ENCODE measurements at places on chromosomes 1 and 21. TPM values are rescaled to one million over a fixed set of nuclear protein-coding genes. Genes with fewer than 3 reads are reported as not detected.
A peak's percentile ranks its signal among the peaks of the same experiment; 100 is the strongest.

DNA sequence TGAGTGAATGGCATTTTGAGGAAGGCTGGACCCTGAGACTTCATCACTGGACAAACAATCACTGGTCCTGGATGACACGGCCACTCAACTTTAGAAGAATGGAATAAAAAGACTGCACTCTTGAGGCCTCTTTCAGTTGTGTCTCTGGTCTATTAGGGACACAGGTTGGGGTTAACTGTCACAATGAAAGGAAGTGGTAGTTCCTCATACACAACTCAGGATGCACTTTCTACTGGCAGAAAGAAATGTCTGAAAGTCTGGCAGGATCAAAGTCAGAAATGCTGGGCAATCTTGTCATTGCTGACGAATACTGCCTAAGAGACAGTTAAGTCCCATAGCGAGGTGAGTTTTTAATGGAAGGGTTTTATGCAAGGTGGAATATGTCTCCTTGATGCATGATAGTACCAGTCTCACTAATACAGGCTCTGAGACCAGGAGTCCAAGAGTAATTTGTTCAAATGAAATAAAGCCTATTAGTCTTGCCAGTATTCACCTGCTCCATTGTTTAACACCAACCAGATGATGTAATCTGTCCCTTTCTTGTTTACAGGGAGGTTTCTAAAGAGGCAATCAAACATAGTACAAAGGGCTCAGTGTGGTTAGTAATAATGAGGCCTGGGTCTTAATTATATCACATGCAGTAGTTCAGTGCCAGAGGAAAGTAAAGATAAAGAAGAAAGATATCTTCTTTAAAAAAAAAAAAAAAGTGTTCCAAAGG is 11.2 kb upstream of the RRP15 start:
- DNase-seq: no peak

DNA sequence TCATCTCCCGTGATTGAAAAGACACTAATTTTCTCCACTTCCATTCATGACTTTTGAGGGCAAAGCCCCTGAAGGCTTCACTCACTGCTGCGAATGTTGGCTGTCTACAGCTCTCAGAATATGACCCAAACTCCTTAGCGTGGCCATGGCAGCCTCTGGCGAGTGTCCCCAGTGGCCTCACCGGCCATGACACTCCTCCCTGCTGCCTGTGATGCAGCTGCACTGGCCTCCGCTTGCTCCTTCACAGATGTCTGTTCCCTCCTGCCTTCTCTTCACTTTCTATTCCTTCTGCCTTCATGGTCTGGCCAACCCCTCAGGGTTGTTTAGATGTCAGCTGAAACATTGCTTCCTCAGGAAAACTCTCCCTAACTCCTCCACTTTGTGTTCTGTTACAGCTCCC is 30.8 kb upstream of the PTPRF start:
- no peak for DNase-seq

DNA sequence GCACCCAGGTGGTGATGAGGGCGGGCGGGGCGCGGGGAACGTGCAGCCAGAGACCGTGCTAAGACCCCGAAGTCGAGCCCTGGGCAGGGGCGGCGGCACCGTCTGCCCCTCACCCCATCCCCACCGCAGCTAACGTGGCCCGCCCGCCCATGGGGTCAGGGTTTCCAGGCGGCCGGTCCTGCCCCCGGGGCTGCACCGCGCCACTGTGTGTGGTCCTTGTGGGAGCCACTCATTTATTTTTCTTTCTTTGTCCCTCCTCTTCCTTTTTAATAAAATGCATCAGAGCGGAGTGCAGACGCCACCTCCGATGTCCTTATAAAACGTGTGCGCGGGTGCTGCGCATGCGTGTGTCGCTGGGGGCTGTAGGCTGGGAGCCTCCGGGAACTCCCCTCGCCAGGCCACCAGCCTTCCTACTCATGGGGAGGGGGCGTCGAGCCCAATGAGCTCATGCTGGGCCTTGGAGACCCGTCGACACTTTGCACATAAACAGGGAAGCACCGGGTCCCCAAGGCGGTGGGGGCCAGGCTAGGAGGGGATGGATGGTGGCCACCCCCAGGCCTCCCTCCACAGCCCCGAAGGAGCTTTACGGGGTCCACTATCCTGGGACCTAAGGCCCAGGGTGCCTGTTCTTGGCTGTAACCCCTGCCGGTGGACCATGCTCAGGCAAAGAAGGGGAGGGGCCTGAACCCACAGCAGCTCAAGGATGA is 59.9 kb downstream of the WNT9A start:
- no peak for DNase-seq

GRCh38 chr1:103459346-103459745 is 66.2 kb upstream of the RNPC3 start:
- DNase-seq: no peak

MFSD2A gene
- 17.9 TPM for polyA plus RNA-seq

DNA sequence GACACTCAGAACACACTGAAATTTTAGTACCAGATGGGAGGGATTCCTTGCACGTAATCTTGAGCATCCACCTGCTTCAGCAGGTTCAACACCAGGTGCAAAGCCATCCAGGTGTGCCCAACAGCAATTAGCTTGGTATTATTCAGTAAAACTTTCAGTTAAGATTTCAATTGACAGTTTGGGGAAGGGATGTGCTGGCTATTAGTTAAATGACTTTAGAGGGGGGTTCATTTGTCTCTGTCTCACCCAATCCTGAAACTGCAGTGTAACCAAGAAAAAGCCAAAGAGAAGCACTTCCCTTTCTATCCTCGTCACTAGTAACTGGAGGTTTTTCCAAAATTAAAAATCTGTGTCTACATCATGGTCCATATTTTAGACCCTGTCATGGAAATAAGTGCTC is 90.9 kb downstream of the PIK3R3 start:
- DNase-seq: no peak

GRCh38 chr1:59032228-59032627 is 248.4 kb upstream of the JUN start:
- no peak for DNase-seq

DNA sequence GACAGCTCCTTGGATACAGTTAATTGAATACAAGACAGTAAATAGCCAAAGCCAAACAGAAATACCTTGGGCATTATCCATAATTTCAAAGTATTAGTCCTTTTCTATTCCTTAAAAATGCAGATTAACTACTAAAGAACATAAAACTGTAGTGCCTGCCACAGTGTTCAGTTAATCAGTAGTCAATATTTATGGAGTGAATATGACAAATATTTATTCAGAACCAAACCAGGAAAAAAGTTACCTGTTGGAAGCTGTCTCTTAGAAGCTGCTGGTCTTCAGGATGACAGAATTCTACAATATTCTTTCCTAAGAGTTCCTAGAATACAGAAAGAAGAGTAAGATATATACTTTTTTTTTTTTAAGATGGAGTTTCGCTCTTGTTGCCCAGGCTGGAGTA is 18.2 kb upstream of the CTSK start:
- DNase-seq: no peak

GRCh38 chr21:26106562-26106961 is 64.0 kb downstream of the APP start:
- no peak for DNase-seq

DNA sequence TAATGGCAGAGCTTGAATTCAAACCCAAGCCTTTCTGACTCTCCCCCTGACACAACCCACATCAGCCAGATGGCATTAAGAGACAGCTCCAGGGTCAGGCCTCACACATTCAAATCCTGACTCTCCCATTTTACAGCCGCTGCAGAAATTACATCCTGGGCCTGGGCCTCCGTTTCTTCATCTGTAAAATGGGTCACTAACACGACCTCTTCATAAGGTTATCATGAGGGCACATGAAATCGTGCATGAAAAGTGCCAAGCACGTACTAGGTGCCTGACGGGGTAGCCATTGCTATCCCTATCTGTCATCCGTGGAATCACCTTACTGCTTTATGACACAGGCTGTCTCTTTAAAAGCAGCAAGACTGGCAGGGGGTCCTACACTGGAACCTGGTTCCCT is 19.8 kb upstream of the CASZ1 start:
- no peak for DNase-seq

- DNase-seq: no peak
These were observed 1265.3 kb upstream of the ADGRL2 start for GRCh38 chr1:80535466-80535865.

LCE2A gene
- not detected for polyA plus RNA-seq

GRCh38 chr21:46000182-46000730 is 18.7 kb downstream of the COL6A1 start:
- DNase-seq: no peak

DNA sequence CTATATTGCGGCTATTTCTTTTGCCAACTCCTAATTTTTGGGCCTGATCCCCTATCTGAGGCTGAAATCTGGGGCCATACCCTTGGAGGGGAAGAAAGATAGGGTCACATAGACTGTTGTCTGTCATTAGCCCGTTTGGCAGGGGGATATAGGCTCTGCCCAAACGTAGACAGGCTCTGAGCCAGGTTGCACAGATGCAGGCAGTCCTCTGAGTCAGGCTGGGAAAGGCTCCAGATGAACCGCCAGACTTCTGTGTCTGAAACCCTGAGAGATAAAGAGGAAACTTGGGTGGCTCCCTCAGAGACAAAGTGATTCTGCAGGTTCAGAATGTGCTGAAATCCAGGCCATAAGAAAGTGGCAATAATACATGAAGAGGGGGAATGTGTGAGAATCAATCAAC is 4.0 kb upstream of the CAP1 start:
- DNase-seq: peak; percentile 59

DNA sequence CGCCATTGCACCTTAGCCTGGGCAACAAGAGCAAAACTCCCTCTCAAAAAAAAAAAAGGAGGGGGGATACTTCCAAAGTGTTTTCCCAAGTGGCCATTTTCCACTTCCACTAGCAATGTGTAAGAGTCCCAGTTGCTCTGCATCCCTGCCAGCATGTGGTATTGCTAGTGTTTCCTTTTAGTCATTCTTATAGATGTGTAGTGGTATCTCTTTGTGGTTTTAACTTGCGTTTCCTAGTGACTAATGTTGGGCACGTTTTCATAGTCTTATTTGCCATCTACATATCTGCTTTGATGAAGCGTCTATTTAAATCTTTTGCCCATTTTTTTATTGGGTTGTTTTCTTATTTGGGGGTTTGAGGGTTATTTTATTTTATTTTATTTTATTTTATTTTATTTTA is 31.1 kb downstream of the INAVA start:
- DNase-seq: no peak

DNA sequence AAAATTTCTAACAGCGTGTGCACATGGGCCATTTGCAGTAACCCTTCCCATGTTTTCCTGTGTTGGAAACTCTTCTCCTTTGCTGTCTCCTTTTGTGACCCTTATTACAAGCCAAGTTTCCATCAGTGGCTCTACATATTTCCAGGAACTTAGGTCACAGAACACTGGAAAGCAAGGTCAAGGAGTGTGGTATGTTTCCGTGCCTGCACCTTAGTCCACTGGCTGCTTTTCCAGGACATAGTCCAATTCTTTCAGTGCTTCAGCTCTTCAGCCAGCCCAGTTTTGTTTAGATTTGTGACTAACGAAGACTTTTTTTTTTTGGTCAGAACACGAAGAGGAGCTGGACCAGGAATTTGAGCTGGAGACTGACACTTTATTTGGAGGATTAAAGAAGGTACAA is 33.8 kb downstream of the HHAT start:
- no peak for DNase-seq

DNA sequence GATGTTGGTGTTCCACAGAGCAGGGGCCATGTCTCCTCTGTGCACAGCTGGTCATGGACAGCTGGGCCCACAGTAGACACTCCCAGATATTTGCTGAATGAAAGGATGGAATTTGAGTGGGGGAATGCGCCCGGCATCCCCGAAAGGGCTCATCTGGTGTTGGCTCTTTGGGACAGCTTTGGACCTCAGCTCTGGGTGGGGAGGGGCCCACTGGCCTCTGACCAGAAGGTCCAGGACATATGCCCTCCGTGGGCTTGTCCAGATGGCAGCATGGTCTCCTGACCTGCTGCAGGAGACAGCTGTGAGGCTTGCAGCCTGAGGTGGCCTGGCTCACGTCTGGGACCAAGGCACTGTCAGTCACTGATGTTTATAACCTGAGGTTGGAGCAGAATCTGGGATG is 160.4 kb upstream of the AJAP1 start:
- no peak for DNase-seq

DNA sequence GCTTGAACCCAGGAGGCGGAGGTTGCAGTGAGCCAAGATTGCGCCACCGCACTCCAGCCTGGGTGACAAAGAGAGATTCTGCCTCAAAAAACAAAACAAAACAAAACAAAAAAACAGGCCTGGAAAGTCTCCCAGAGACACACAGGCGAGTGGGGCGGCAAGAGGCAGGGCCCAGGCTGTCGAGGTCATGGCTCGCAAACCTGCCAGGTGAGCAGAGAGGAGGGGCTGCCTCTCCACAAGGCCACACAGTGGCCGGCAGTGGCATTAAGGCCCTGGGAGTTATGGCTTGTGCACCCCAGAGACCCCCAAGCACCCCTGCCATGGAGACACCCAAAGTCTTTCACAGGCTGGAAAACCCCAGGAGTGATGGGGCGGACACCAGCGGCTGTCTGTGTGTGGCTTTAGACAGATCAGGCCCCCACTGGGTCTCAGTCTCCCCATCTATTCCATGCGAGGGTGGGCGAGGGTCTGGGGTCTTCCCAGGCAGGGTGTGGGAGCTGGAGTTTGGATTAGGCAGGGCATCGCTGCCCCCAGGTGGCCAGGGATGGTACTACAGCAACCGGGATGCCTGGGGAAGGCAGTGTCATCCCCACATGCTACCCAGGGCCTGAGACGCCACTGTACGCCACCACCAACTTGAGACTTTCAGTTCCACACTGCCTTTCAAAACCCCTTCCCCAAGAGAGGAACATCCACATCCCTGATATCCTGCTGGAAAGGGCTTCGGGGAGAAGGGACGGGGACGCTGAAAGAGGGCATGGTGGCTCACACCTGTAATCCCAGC is 7.3 kb upstream of the CTRC start:
- peak; percentile 70 for DNase-seq

- DNase-seq: no peak
These were observed 1.6 kb downstream of the COL6A2 start for GRCh38 chr21:46099476-46099875.

TMEM79 gene
- polyA plus RNA-seq: 13.9 TPM

DNA sequence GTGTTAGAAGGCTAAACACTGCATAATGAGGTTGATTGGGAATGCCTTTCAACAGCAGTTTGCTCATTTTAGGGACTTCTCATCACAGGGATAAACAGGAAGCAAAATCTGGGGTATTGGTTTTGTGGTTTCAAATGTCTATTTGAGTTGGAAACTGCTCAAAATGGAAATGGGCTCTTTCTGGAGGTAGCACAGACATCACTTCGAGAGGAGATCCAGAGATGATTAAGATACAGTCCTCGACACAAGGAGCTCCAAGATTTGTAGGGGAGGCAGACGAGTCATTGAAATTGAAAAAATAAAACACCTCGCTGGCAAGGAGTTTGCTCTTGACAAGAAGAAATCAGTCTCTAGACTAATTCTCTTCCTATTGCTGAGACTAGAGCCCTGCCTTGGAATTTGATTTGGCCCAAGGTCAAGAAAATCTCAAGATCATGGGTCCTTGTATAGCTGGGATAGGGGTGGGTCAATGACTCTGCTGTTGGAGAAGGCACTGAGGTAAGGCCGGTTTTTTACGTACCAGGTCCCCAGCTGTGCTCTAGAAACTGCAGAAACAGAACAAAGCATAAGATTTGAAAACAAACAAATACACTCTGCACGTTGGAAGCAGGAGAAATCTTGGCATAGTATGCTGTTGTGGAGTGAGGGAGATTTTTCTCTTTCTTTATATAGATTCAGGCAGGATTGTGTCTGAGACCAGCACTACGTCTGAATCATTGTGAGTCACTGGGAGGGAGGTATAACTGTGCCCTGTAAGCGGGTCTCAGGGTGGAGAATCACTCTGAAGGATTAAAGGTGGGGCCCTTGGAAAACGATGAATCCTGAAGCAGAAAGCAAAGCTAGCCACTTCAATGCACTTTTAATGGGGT is 17.7 kb upstream of the KLHDC8A start:
- no peak for DNase-seq

GRCh38 chr1:78369546-78369945 is 121.2 kb upstream of the PTGFR start:
- no peak for DNase-seq

DIO1 gene
- polyA plus RNA-seq: not detected

Data from CD14-positive monocyte (primary cell).